Upper lobe of left lung (tissue), 6 donors: ENCODE measurements at places on chromosomes 3 and 15. TPM values are rescaled to one million over a fixed set of nuclear protein-coding genes. Genes with fewer than 3 reads are reported as not detected.

DNA sequence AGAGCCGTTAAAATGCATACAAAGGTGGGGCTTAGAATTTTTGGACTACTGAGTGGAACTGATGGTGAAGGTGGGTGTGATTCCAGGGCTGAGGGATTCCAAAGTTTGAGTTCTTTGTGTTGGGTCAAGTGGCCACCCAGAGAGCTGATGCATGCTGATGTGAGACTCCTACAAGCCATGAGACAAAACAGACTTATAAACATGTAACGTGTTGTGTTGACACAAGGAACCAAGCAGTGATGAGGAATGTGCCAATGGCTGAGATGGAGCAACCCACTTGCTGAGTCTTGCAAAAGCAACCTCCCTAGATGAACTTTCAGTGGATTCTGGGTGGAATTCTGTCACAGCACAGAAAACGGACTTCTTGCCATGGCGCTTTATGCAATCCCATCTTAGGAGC, 289.0 kb downstream of the TLE3 start:
- H3K4me3 ChIP-seq: no peak overlapping the region
- DNase-seq: no peak
- no peaks in the 10 kb centered on the region for H3K27me3 ChIP-seq
- H3K4me1 ChIP-seq: no peaks in the 10 kb centered on the region
- H3K36me3 ChIP-seq: no peaks in the 10 kb centered on the region

TMEM42 gene
- 9.2 TPM for total RNA-seq

ACTR8 gene
- total RNA-seq: 23.4 TPM

DNA sequence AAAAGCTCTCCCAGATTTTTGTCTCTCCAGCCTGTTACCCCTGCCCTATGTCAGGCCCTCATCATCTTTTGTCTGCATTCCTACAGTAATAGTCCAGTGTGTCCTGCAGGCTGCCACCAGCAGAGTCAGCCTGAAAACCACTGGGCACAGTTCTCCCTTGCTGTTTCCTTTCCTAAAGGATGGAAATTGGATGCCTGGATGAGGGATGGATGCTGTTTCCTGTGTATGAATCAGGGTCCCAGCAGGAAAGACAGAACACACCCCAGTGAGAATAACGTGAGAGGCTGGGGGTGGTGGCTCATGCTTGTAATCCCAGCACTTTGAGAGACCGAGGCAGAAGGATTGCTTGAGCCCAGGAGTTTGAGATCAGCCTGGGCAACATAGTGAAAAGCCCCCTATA, 3.3 kb upstream of the SNX33 start:
- H3K27me3 ChIP-seq: no peaks in the 10 kb centered on the region
- no peak overlapping the region for H3K4me3 ChIP-seq
- peaks cover 23% of the 10 kb centered on the region for H3K4me1 ChIP-seq
- H3K27ac ChIP-seq: no peak overlapping the region
